ENCODE measurements at places on chromosomes 5 and 9. TPM values are rescaled to one million over a fixed set of nuclear protein-coding genes. Genes with fewer than 3 reads are reported as not detected.

DNA sequence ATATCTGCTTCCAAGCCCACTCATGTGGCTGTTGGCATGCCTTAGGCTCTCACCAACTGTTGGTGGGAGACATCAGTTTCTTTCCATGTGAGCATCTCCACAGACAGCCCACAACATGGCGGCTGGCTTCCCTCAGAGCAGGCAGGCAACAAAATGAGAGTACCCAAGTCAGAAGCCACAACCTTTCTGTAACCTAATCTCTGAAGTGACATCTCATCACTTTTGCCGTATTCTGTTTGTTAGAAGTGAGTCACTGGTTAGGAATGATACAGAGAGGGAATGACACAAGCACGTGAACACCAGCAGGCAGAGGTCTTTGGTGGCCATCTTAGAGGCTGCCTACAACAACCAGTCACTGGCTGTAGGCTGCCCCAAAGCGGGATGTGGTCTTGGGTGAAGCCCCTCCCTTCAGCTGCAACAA is 88.6 kb upstream of the RASGRF2 start:
- DNase-seq = no peak

GRCh38 chr5:138541511-138542179 is 1.4 kb downstream of the ETF1 start:
- no peak for DNase-seq

- no peak for DNase-seq
These were observed 41.3 kb upstream of the MEF2C start for GRCh38 chr5:88924330-88924657.

GRCh38 chr5:158802941-158803341 is 296.8 kb downstream of the EBF1 start:
- DNase-seq = no peak

Gene XPA
- polyA plus RNA-seq = 37.0 TPM

Gene F2R
- polyA plus RNA-seq = 60.5 TPM

All from left renal cortex interstitium (tissue), 4 donors.